Heart left ventricle (tissue), 16 donors: ENCODE measurements at places on chromosomes 2 and 18. TPM values are rescaled to one million over a fixed set of nuclear protein-coding genes. Genes with fewer than 3 reads are reported as not detected.

LTBP1 gene
- 23.5 TPM for polyA plus RNA-seq

- no peak for DNase-seq
Observed at GRCh38 chr2:231394211-231395141, 1.0 kb upstream of the B3GNT7 start.

DNA sequence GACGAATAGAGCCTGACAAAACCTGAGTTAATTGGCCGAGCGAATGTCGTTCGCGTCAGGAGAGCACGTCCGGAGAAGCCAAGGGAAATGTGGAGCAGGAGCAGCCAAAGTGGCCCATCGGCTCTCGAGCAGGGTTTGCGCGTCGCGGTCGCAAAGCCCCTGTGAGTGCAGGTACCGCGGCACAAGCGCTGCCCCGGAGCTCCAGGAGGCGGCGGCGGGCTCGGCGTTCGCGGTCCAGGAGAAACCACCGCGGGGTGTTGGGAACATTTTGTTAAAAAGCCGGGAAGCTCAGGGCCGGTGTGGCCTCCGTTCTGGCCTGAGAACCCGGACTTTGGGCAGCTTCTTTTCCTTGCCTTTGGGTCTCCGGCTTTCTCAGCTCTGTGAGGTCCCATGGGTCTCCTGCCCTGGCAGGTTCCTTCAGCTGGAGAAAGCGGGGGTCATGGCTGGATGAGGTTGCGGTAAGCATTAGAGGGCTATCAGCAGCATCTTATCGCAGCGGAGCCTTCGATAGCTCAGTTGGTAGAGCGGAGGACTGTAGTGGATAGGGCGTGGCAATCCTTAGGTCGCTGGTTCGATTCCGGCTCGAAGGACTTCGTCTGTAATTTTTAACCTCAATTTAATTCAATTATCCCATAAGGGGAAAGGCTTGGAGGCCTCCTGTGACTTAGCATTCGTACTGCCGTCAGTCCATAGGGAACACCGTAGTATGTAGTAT, 1.0 kb upstream of the AGBL5 start:
- DNase-seq: peak; percentile 90

DNA sequence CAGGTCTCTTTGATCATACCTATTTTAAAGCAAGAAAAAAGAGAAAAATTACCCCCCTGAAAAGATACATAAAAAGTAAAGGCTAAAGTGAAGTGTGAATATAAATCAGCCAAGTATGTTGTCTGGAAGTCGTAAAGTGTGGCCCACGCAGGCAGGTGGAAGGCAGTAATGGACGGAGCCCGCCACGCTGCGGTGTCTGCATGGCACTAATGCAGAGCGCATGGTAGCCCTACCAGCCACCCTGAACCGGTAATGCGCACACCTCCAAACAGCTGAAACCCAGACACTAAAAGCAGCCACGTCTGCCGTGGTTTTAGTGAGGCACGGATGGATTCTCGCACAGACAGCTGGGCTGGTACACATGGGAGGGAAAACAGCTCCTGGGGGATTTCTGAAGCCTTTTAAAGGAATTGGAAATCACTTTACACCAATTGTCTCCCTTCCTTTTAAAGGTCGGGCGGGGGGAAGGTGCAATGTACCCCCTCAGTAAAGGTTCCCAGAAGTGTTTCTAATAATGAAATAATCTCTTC, 615.2 kb downstream of the CNTNAP5 start:
- no peak for DNase-seq

- no peak for DNase-seq
Observed at GRCh38 chr2:204871231-204871953, 326.1 kb downstream of the PARD3B start.

- no peak for DNase-seq
Observed at GRCh38 chr2:49807689-49808088, 653.4 kb upstream of the FSHR start.

GRCh38 chr2:156864325-156864724, 393.2 kb upstream of the GALNT5 start:
- DNase-seq: no peak

GRCh38 chr18:22676423-22676822, 256.7 kb upstream of the RBBP8 start:
- DNase-seq: no peak

GRCh38 chr2:182345384-182345783, 81.5 kb downstream of the PDE1A start:
- DNase-seq: no peak

AOX1 gene
- polyA plus RNA-seq: 1.3 TPM

DNA sequence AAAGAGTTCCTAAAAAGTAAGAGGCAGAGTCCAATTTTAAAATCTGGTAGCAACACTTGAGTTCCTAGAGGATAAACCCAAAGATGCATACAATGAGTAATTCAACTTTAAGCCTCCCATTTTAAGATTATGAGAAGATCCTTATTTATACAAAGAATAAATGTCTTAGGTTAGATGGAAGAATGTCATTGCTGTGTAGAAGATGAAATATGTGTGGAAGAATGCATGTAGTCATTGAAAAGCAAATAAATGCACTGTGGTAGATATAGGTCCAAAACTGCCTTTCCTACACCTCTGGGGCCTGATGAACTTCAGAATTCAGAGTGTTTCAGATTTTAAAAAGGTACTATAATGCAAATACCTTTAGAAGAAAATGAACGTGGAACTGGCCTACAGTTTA, 58.7 kb upstream of the LRP1B start:
- no peak for DNase-seq

GPR39 gene
- polyA plus RNA-seq: 0.11 TPM

SERPINB10 gene
- not detected for polyA plus RNA-seq

DNA sequence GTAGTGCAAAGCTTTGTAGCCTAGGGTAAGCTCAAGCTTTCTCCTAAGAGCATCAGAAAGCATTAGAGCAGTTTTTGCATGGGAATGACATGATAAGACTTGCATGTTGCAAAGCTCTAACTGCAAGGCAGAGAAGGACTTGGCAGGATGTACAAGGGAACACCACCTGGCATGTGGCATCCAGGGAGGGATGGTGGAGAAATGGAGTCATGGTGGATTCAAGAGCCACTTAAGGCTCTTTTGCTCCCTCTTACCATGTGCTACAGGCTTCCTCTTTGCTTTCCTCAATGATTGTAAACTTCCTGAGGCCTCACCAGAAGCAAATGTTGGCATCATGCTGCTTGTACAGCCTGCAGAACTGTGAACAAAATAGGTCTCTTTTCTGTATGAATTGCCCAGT, 266.0 kb downstream of the GLI2 start:
- DNase-seq: no peak

PIKFYVE gene
- 6.7 TPM for polyA plus RNA-seq

- no peak for DNase-seq
Observed at GRCh38 chr2:60644951-60645350, 91.5 kb upstream of the BCL11A start.

DNA sequence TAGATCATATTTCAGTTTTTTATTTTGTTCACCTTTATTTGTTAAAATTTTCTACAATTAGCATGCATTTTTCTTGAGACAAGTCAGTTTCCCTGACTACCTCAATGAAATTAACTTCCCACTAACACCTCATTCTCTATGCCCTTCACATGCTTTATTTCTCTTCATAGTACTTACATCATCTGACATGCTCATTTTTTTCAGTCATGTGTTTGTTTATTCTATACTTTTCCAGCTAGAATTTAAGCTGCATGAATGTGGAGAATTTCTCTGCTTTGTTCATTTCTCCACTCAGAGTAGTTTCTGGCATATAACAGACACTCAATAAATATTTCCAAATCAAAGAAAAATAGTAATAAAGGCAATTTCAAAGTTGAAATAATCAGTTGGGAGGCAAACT, 78.9 kb upstream of the SCN7A start:
- DNase-seq: no peak

SLC16A14 gene
- 0.89 TPM for polyA plus RNA-seq

DNA sequence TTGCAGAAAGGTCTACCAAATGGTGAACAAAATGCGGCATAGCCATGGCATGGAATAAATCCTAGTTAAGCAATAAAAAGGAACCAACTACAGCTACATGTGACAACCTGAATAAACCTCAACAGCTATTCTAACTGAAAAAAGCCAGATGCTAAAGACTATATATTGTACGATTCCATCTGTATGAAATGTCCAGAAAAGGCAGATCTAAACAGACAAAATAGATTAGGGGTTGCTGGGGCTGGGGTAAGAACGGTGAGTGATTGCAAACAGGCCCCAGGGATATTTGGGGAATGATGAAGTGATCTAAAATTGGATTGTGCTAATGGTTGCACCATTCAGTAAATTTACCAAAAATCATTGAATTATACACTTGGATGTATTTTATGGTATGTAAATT, 2.8 kb downstream of the CCDC68 start:
- DNase-seq: no peak

OBSL1 gene
- polyA plus RNA-seq: 88.1 TPM

ELMOD3 gene
- 10.2 TPM for polyA plus RNA-seq

- no peak for DNase-seq
Observed at GRCh38 chr2:127640082-127641072, 5.6 kb upstream of the GPR17 start.

NLRC4 gene
- 0.19 TPM for polyA plus RNA-seq

- no peak for DNase-seq
Observed at GRCh38 chr2:192091476-192091875, 103.3 kb downstream of the TMEFF2 start.

GRCh38 chr2:113899166-113899565, 9.3 kb downstream of the ACTR3 start:
- DNase-seq: no peak

ASB18 gene
- polyA plus RNA-seq: 6.7 TPM

KCNG2 gene
- not detected for polyA plus RNA-seq

- peak; percentile 9 for DNase-seq
Observed at GRCh38 chr18:79523736-79524180, 128.0 kb downstream of the NFATC1 start.

DNA sequence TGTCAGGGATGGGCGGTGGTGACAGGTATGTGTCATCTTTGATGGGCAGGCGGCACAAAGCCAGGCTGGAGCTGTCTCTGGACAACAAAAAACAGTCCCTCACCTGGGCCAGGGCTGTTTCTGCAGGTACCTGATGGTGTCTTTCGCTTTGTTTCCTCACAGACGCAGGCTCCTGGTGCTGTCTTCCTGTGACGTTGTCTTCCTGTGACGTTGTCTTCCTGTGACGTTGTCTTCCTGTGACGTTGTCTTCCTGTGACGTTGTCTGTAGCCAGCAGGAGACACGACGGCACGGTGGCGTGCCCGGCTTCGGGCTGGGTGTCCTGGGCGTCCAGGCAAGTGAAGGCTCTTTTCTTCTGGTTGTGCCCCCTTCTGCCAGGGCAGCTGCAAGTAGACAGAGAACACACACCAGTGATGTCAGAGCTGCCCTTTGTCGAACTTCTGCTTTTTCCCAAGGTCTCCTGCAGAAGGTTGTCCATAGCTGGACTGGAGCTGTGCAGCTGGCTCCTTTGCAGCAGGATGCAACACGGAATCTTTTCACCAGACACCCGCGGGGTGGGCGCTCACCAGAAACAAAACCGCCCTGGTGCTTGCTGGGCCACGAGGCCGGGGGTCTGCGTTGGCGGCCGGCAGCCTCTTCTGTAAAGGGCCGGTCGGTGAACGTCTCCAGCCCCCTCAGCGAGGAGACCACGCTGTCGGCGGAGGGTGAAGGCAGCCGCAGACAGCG, 21.1 kb downstream of the GPR35 start:
- peak; percentile 46 for DNase-seq

- no peak for DNase-seq
Observed at GRCh38 chr2:201839727-201840126, 33.4 kb downstream of the CDK15 start.

GRCh38 chr2:39933196-39933595, 154.1 kb upstream of the THUMPD2 start:
- DNase-seq: no peak

GRCh38 chr2:88053934-88054781, 1.4 kb downstream of the KRCC1 start:
- DNase-seq: no peak

DNA sequence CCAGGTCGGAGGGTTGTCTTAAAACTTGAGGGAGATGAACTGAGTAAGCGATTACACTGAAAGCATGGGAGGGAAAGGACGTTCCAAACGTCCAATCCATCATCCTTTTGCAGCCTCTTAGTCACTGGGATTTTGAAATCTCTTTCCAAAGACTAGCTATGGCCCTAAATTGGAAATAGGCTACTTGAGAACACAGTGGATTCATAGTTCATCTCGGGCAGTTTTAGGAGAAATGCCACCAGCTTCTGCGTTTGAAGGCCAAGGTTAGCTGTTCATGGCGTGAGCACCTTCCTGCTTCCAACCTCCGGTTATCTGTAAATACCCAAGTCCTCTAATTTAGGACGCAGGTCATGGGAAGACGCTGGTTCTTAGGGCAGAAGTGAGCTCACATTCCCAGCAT, 821 bp upstream of the EML6 start:
- DNase-seq: no peak

DNA sequence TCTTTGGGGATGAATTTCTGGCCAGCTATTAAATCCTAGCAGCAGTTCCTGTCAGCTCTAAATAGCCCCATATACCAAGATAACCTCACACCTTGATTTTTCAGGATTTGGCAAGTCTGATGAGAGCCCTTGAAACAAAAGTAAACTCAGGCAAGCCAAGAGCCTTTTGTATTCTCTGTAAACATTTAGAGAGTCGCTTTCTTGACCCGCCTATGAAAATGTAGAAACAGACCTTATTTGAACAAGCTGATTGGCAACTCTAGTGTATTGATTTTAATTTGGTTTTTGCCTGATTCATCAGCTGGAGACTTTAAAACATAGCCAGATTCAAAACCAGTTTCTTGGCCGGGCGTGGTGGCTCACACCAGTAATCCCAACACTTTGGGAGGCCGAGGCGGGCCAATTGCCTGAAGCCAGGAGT, 43.4 kb downstream of the CABLES1 start:
- DNase-seq: no peak

- DNase-seq: no peak
Observed at GRCh38 chr2:74261204-74261864, 62.9 kb downstream of the MTHFD2 start.

SLC39A6 gene
- 28.8 TPM for polyA plus RNA-seq

SLC4A5 gene
- 1.2 TPM for polyA plus RNA-seq

IL1RL1 gene
- polyA plus RNA-seq: 36.6 TPM

GRCh38 chr18:68017385-68017784, 500.9 kb upstream of the DSEL start:
- DNase-seq: no peak

GRCh38 chr2:72824224-72824842, 1.5 kb downstream of the EXOC6B start:
- DNase-seq: no peak

FZD7 gene
- 1.7 TPM for polyA plus RNA-seq

CENPA gene
- 0.25 TPM for polyA plus RNA-seq

- no peak for DNase-seq
Observed at GRCh38 chr18:59639821-59640220, 57.4 kb downstream of the CCBE1 start.
